NCI-H1092 (cell line): ENCODE measurements at places on chromosomes 3 and 15.
A peak's percentile ranks its signal among the peaks of the same experiment; 100 is the strongest.

GRCh38 chr3:109430911-109431563 lies 93.7 kb upstream of the DPPA4 start:
- DNase-seq, result no peak

GRCh38 chr15:72341361-72341760 lies 21.4 kb upstream of the CELF6 start:
- no peak for DNase-seq

- peak; percentile 2 for DNase-seq
These were observed 53.7 kb downstream of the CD47 start for GRCh38 chr3:108036984-108037741.

DNA sequence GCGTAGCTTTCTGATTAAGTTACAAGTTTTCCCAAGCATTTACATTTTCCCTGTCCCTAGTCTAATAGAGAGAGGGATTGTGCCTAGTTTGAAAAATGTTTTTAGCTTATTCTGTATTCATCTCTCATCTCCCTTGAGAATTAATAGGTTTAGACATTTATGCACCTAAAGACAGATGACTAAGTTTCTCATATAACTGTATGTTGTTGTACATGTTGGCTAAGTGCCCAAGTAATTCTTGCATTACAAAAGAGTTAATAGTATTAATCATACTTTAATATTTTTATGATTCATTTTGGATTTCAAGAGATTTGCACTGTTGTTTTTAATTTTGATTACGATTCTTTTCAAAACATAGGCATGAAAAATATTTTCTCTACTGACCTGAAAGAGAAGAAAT lies 109.0 kb upstream of the TBL1XR1 start:
- no peak for DNase-seq

- DNase-seq, result peak; percentile 9
These were observed 306.4 kb downstream of the MAGI1 start for GRCh38 chr3:65732051-65732935.

DNA sequence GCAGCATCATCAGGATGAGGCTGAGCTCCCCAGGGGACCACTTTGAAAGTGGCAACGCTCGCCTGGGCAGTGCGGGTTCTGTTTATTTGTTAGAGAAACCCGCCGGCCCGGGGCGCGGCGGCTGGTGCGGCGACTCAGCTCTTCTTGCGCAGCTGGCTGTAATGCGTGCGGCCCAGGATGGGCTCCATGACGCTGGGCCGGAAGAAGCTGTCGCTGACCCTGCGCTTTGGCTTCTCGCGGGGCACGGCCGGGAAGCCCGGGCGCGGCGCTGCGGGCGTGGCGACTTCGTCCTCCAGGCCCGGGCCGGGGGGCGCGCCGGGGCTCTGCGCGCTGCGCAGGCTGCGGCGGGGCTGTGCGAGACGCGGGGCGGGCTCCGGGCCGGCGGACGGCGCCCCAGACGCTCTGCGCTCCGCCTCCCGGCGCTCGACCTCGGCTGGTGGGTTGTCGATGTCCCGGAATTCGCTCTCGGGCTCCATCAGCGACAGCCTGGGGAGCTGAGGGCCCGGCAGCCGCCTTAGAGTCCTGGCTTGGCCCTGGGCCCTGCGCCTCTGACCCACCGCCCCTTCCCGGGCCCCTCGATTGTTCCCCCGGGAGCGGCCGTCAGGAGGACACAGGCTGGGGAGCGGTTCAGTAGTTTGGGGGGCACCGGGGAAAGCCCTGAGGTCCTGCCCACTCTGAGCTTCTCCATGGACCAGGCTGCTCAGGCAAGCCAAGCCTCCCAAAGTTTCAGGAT lies 10.3 kb upstream of the KIF7 start:
- no peak for DNase-seq

DNA sequence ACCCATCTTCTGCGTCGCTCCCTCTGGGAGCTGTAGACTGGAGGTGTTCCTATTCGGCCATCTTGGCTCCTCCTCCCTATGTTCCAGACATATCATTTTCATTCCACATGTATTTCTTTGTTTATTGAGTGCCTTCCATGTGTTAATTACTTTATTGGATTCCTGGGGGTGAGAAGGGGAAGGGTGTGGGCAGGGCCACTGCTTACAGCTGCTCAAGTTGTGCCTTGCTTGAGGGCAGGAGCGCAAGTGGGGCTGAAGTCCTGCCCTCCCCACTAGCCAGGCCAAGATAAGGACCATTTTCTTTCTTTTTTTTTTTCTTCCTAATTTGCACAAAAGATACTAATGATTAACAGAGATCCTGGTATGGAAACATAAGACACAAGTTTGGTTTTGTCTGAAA lies 224.8 kb downstream of the LPP start:
- no peak for DNase-seq

DNA sequence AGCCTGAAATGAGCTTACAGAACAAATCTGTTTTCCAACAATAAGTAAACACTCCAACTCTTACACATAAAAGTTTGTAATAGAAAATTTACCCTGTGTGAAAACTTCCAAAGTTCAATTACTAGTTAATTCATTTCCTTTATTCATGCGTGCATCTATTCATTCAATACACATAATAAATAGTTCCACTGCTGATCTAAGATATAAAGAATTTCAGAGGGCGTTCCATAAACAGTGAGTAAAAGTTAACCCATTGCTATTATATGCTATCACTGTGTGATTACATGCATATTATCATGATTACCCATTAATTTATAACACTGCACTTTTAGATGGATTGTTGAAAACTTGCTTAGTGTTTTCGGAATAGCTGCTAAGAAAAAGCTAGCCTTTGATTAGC lies 36.2 kb upstream of the CFAP20DC start:
- no peak for DNase-seq
